ENCODE measurements at places on chromosomes 5 and 9. TPM values are rescaled to one million over a fixed set of nuclear protein-coding genes. Genes with fewer than 3 reads are reported as not detected.

COL23A1 gene
- not detected for total RNA-seq

PCDH1 gene
- 7.4 TPM for total RNA-seq

ARL14EPL gene
- 1.0 TPM for total RNA-seq

DNA sequence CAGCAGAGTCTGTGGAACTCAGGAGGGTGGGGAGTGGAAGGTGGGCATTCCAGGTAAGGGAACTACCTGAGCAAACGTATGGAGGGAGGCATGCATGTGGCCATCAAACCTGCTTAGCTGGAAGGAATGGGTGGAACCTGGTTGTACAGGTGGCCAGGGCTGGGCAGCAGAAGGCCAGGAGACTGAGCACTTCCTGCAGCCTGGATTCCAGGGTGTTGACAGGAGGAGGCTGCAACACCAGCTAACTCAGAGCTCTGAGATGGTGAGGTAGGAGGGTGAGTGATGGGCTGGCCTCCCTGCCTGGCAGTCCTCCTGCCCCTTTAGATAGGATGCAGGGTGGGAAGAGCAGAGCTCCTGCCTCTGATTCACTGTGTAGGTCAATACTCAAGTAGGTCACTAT lies 92.5 kb upstream of the CPEB4 start:
- no peak for DNase-seq

DNA sequence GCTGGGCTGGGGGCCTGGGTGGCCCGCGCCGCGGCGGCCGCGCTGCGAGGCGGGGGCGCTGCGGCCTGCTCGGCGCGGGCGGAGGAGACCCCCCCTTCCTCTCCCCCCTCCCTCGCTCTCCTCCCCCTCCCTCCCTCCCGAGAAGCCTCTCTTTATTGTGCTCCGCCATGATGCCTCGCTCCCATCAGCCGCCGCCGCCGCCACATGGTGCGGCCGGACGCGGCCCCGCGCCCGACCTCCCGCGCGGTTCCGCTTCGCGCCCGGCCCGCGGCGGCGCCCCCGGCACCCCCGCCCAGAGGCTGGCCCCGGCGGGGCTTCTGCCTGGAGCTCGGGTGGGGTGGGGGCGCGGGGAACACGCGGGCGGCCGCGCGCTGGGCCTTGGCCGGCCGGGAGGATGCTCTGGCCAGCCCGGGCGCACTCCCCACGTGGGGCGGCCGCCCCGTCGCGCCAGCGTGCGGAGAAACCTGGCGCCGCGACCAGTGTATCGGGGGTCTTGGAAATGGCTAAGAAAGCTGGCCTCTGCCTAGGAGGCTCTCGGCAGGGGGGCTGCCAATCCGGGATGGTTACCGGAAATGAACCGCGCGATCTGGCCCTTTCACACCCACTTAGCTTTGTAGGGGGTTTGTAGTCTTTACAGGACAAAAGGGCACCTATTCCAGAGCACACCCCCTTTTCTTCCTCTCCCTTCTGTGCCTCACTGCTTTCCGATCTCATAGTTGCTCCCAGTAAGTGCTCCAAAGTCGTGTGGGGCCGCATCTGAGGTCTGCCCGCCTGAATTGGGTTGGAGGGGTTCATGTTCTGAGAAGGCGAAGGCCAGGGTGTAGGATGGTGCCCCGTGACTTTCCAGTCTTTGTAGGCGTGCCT lies 1.0 kb downstream of the SET start:
- no peak for DNase-seq

GRCh38 chr5:80318212-80318611 lies 1.6 kb upstream of the SPZ1 start:
- DNase-seq, result no peak

DNA sequence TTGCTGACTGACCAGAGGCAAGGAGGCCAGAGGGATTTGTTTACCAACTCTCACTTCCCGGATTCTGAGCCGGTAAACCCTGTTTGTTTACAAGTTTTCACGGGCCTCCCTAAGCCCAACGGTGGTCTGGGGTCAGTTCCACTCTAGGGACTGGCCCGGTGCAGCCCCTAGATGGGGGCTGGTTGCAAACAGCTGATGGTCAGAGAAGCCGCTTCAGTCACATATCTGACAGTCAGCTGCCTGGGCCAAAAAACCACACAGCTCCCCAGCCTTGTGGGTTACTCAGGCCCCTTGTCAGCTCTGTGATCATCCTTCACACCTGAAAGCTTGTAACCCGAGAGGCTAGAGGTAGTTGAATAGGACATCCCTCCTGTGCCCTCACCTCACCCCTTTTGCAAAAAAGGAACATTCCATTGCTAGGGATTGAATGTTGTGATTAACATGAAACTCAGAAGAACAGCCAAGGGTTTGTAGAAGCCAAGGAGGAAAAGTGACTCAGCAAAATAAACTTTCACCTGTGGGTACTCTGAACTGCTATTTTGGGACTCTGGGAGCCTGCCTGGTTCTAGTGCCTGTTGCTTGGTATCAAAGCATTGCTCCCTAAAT lies 40.4 kb downstream of the SAR1B start:
- DNase-seq, result peak; percentile 26

DNA sequence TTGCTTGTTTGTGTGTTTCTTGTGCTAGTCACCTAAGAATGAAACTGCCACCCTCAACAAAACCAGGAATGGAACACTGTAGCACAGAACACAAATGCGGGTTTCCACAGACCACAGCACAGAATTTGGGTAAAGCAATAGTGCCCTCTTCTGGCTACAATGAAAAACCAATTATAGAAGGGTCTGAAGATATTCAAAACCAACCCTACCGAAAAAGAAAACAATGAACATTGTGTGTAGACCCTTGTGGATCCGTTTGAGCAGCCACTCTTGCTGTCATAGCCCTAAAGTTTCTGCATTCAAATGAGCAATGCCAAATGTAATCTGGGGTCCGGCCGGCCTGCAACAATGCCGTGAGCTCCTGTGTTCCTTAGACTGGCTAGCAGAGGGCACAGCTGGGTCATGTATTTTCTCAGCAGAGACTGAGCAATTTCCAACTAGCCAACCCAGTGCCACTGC lies 8.3 kb upstream of the ENC1 start:
- DNase-seq, result peak; percentile 61

- no peak for DNase-seq
These were observed 29.1 kb upstream of the LMX1B start for GRCh38 chr9:126584611-126585010.

- no peak for DNase-seq
These were observed 93.2 kb downstream of the NLN start for GRCh38 chr5:65815161-65815560.

GRCh38 chr5:41371738-41372137 lies 138.7 kb downstream of the PLCXD3 start:
- DNase-seq, result peak; percentile 40

- DNase-seq, result no peak
These were observed 150.8 kb downstream of the MAPKAP1 start for GRCh38 chr9:125556046-125556721.

GRCh38 chr9:123983047-123983446 lies 28.5 kb upstream of the LHX2 start:
- no peak for DNase-seq

Measured in A172 (cell line).